ENCODE measurements at places on chromosomes 1 and 21.

GRCh38 chr21:15128267-15128666 lies 63.5 kb upstream of the NRIP1 start:
- no peak for DNase-seq

GRCh38 chr21:45741691-45742090 lies 98.2 kb downstream of the PCBP3 start:
- no peak for DNase-seq

DNA sequence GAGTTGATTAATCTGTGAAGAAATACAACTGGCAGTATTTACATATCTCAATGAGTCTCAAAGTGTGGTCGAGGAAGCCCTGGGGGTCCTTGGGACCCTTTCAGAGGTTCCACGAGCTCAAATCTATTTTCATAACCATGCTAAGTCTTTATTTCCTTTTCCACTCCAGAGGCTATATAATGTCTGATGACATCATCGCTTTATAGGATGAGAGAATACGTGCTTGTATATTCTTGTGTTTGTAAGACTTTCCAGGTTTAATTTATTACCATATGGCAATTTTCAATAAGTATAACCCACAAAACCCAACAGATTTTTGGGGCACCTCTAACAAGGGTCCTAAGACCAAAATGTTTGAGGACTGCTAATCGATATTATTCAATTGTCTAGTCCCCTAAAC lies 1.4 kb upstream of the SLC19A2 start:
- DNase-seq, result no peak

DNA sequence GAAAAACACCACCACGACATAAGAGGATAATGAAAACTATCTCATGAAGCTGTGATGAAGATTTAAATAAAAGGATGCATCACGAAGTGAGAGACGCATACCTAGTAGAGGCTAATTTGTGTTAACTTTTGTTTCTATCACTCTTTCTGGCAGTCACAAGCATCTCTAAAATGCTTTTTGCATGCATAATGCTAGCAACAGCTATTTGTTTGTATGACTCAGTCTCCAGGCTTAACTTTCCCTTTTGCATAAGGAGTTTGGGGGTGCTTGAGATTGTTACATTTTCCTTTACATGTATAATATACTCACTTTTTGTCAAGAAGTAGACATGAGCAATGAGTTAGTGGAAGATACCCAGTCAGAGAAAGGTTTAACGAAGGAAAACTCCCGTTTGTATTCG lies 385.4 kb downstream of the DISC1 start:
- no peak for DNase-seq

- no peak for DNase-seq
These were observed 34.6 kb upstream of the DOCK7 start for GRCh38 chr1:62722796-62723195.
